Stimulated activated CD4-positive, alpha-beta T cell treated with anti-CD3 and anti-CD28 coated beads, Interleukin-15, amount 100 ng/mL, for 1 hour (primary cell): ENCODE measurements at places on chromosomes 5 and 9.

- DNase-seq, result no peak
Observed at GRCh38 chr9:2777454-2777853, 60.1 kb downstream of the KCNV2 start.

DNA sequence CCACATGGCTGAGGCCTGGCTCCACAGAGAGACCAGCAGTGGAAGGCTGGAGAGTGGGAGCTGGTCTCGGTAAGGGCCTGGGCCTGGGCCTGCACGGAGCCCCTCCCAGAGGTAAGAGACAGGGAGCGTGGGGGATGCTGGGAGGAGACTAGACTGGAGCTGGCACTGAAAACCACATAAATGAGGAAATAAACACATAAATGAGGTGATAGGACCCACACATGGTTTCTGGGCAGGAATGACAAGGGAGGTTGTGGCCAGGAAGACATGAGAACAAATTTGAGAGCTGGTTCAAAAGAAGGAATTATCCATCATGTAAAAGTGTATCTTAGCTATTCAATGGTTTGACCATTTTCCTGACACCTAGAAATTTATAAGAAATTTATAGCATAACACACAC, 451.7 kb upstream of the DAP start:
- no peak for DNase-seq

- DNase-seq, result no peak
Observed at GRCh38 chr5:121090822-121091221, 626.7 kb downstream of the PRR16 start.

GRCh38 chr9:70418822-70419555, 4.5 kb upstream of the KLF9 start:
- DNase-seq, result peak; percentile 78

- DNase-seq, result no peak
Observed at GRCh38 chr5:11509793-11510192, 394.5 kb downstream of the CTNND2 start.

DNA sequence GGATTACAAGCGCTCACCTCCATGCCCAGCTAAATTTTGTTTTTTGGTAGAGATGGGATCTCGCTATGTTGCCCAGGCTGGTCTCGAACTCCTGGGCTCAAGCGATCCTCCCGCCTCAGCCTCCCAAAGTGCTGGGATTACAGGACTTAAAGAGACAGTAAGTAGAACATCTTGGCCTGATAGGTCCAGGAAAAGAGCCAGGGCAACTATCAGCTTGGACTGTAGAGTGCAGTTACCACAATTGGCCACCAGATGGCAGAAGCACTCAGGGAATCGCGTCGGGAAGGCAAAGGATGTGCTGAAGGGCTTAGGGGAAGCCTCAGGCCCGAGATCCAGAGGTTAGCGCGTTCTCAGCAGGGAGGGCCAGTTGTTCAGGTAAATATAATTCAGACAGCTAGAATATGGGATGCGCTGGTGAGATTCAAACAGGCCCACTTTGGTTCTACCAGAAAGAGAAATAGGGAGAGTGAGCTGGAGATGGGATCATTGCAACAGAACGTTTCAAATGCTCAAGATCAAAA, 21.5 kb downstream of the C9orf57 start:
- peak; percentile 19 for DNase-seq

- DNase-seq, result peak; percentile 37
Observed at GRCh38 chr9:136787690-136788400, 3.3 kb upstream of the TMEM141 start.

DNA sequence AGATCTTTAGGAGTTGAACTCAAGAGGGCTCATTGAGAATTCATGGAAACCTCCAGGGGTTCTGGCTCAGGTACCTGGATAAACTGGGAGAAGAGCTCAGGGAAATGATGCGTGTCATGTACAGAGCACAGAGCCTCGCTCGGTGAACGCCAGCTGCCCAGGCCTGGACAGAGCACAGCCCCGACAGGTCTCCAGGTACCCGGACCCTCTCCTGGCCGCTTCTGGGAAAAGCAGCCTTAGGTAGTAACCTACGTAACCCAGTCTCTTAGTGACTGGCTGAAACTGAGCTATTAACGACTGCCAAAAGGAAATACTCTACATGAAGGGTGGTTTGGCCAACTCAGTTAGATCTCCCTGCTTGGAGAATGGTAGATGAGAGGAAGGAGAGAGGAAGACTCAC, 157.4 kb downstream of the TTLL11 start:
- no peak for DNase-seq

DNA sequence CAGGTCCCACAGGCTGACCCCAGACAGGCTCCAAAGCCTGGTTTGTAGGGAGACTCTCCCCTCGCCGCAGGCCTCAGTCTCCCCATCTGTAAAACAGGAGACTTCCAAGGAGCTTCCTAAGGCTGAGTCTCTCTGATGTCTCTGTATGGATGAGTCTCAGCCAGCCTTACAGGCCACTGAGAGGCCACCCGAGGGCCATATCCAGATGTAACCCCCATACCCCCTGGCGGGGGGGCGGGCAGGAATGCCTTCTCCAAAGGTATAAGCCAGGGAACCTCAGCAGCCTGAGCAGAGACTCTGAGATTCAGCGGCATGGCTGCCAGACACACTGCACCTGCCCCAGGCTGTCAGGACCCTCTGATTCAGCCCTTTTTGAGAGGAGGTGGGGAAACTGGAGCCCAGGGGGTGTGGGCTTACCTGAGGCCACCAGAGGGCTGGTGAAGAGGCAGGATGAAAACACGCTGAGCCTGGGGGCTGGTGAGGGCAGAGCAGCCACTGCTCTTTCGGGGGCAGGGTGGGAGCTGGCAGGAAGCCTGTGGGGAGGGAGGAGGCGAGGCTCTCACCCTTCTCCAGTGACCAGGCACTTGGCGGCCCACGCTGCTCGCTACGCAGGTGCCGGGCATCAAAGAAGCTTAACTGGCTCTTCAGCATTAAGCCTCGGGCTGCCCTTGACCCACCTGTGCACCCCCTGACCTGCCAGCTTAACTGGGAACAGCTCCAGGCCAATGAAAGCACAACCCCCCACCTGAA, 5.5 kb upstream of the SUSD3 start:
- no peak for DNase-seq

GRCh38 chr9:91992461-91993041, 42.5 kb upstream of the ROR2 start:
- DNase-seq, result no peak

DNA sequence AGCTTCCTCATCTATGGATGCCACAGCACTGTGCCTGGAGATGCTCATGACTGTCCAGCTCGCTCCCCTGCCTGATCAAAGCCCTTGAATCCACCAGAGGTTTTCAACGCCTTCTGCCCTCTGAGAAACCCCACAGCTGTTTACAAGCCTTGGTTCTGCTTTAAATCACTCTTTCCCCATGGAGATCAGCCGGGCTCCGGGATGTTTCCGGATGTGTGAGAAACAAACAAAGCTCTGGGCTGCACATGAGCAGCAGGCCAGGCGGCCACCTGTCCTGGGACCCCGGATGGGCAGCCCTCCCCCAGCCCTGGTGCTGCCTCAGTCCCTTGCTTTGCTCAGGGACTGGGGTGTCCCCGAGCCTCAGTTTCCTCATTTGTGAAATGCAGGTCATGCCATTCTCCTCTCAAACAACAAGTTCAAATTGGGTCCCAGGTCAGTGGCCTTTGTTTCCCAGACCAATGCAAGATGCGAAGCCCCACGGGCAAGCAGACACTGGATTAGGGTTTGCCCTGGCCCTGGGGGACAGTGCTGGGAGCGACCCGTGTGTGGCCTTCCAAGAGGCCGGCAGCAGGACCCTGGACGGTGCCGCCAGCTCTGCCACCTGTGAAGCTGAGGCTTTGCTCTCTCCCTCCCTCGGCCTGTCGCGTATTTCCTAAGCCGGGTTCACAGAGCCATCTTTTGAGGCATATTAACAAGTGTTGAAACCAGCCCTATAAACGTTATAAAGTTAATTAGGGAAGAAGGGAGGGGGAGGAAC, 42.4 kb upstream of the PHYKPL start:
- no peak for DNase-seq

DNA sequence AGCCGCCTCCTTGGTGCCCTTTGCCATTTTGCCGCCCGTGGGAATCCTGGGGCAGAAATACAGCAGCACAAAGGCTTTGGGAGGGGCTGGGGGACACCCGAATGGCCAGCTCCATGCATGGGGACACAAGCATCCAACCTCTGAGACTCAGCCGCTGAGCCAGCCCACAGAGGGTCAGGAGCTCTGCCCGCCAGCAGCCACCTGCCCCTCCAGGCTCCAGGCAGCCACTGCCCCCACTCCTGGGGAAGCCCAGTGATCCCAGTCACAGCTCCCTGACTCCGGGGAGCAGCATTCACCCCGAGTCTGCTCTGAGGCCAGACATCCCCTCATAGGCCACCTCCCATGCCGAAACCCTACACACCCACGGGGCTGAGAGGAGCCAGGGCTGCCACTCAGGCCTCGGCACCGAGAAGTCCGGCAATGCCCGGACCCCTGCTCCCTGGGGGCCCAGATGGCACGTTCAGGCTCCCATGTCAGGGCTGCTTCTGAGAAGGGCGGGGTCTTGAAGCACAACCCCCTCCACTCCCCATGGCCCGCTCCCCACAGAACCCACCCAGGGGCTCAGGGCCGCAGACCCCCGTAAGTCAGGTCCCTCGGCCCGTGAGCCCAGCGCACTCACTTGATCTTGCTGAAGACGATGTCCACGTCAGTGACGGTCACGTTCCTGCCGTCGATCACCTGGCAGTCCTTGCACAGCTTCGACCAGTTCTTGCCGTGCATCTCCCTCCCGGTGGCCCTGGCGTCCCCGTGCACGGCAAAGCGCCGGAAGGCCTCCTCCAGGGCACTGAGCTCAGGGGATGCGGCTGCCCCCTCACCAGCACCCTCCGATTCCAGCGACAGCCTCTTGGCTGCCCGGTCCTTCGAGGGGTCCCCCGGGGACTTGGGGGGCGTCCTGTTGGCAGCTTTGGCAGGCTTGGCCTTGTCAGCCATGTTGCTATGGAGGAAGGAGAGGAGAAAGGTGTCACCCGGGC, 15.7 kb downstream of the TPPP start:
- DNase-seq, result no peak

DNA sequence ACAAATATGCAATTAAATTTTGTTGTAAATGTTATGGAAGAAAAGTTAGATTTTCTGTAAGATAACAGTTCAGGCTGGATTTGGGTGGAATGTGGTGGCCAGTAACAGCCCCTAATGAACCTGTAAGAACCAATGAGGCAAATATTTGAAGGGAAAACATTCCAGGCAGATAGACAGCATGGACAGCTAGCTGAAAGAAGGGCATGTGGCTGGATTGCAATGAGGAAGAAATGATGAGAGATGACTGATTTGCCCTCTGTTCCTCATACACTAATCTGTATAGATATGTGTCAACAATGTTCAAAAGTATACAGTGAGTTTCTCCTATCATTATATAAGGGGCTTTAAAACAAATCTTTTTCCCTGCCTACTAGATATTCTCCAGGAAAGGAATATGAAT, 58.8 kb downstream of the MAN2A1 start:
- no peak for DNase-seq

GRCh38 chr9:5436441-5436840, 1.3 kb downstream of the PLGRKT start:
- no peak for DNase-seq

- DNase-seq, result no peak
Observed at GRCh38 chr5:156419661-156420060, 92.7 kb downstream of the SGCD start.

- DNase-seq, result no peak
Observed at GRCh38 chr5:43563321-43563720, 6.4 kb upstream of the PAIP1 start.

DNA sequence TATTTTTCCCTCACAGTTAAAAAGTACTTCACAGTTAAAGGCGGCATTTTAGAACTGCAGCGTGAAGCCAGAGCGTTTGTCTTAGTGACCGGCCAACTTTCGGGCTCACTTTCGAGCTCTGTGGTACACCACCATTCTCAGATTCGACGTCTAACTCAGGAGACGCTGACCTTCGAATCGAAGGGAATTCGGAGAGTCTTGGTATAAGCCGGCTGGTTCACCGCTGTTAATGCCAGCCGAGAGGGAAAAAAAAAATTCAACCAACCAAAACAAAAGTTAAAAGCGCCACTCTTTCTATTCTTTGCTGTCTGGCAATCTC, 544 bp upstream of the SNX24 start:
- no peak for DNase-seq

- no peak for DNase-seq
Observed at GRCh38 chr5:173310861-173311785, 17.1 kb downstream of the STC2 start.

DNA sequence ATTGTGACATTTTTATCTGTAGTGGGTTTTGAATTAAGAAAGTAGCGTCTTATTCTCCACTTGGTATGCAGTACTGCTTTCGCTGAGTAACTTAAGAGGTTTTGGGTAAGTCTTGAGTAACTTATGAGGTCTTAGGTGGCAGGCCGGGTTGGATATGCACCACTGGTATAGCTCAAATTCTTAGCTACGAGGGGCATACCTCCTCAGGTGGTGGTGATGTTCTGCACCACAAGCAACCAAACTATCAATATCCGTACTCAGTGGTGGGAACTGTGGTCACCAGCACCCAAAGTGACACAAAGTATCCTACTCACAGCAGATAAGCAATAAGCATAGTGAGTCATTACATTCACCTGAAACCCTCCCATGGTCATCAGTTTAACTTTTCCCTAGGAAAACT, 13.7 kb downstream of the SMC2 start:
- no peak for DNase-seq

DNA sequence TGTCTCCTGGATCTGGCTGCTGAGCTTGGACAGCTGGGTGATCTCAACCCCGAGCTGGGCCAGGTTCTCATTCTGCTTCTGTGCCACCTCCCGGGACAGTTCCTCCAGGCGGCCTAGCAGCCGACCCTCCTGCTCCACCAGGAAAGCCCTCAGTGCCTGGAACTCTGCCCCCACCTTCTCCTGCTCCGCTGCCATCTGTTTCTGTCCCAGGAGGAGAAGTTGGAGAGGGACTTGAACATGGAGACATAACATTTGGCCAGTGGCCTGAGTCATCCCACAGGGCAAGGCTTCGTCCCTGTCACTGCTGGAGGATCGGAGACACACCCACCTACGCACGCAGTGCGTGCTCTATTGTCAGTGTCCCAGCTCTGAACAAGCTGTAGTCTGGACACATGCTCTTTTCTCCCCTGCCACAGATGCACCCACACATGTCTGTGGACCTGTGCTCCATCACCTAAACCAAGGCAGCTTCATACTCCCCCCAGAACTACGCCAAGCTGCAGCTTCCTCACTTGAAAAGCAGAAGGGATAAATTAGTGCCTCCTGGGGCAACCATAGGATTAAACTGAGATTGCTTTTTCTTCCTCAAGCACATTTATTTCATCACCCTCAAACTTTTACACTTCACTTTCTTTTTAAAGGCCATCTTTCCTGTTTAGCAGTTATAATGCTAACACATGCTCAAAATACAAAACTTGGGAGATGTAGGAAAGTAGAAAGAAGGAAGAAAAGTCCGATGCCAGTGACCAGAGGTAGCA, 4.9 kb downstream of the TRIM7 start:
- DNase-seq, result no peak

- no peak for DNase-seq
Observed at GRCh38 chr5:81590498-81591384, 160.2 kb downstream of the SSBP2 start.

DNA sequence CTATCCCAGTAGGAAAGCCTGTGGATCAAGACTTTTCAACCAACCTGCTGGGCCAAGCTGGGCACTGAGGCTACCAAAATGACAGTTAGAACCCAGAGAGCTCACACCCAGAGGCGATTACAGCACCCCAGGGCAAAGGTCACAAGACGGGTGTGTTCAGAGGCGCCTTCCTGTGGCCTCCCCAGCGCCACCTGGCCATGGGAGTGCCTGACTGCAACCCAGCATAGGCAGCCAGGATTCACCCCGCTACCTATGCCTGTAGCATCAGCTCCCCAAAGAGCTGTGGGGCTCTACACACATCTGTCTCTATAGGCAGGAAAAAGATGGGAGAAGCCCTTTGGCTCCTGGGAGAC, 33.5 kb downstream of the PDGFRB start:
- no peak for DNase-seq

GRCh38 chr5:75928992-75929391, 154.2 kb upstream of the SV2C start:
- no peak for DNase-seq
